Caco-2 (cell line): ENCODE measurements at places on chromosomes 13 and 19. TPM values are rescaled to one million over a fixed set of nuclear protein-coding genes. Genes with fewer than 3 reads are reported as not detected.

Gene GJA3
- total RNA-seq: 0.09 and 0.11 TPM in 2 replicates

GRCh38 chr19:23917856-23918255 lies 3.2 kb downstream of the ZNF726 start:
- H3K27me3 ChIP-seq: no peaks in the 10 kb centered on the region
- DNase-seq: no peak
- H3K4me1 ChIP-seq: no peaks in the 10 kb centered on the region
- H3K4me3 ChIP-seq: no peak overlapping the region
- no peak overlapping the region for H3K27ac ChIP-seq
- H3K36me3 ChIP-seq: no peaks in the 10 kb centered on the region

- H3K27me3 ChIP-seq: no peaks in the 10 kb centered on the region; the same call in 1 of the 2 replicates
- peak overlapping the region; percentile 56 for H3K27ac ChIP-seq
- H3K36me3 ChIP-seq: no peaks in the 10 kb centered on the region
- DNase-seq: peak; percentile 90
- peak overlapping the region; percentile 57 for H3K4me3 ChIP-seq
Measured at GRCh38 chr19:46014941-46015686, 7.7 kb downstream of the PGLYRP1 start.

GRCh38 chr13:76969488-76970365 lies 21.4 kb downstream of the ACOD1 start:
- H3K36me3 ChIP-seq: no peaks in the 10 kb centered on the region
- no peak overlapping the region for H3K4me3 ChIP-seq
- H3K4me1 ChIP-seq: peaks cover 50% of the 10 kb centered on the region
- DNase-seq: peak; percentile 18
- no peak overlapping the region for H3K27ac ChIP-seq
- H3K27me3 ChIP-seq: no peaks in the 10 kb centered on the region

Gene CD22
- not detected in 2 replicates for total RNA-seq

Gene ZNF44
- total RNA-seq: 6.7 and 8.0 TPM in 2 replicates

Gene BICRA
- total RNA-seq: 34.3 and 38.8 TPM in 2 replicates

Gene ZNF382
- total RNA-seq: 0.12 and 0.50 TPM in 2 replicates

DNA sequence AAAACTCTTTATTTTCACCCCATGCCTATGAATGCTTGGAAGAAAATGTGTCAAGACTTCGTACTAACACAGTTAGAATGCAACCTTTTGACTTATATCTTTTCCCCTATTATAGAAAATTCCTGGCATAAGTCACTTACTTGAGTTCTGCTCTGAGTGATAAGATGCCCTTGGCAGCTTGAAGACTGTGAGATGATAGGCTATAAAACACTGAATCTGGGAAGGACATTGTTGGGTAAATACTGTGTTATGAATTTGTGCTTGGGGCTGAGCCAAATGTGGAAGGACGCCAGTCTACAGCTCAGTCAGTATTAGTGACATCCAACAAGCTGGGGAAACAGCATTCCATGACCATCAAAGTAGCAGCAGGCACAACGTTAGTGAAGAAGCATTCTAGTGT lies 368.0 kb upstream of the SGCG start:
- H3K27me3 ChIP-seq: no peaks in the 10 kb centered on the region
- no peak overlapping the region for H3K4me3 ChIP-seq
- H3K4me1 ChIP-seq: peaks cover 10% of the 10 kb centered on the region
- H3K36me3 ChIP-seq: no peaks in the 10 kb centered on the region

Gene RAD23A
- total RNA-seq: 102 and 112 TPM in 2 replicates

Gene CCDC70
- total RNA-seq: not detected in 2 replicates

- 0 out of 2 replicates have a peak, but pooled peaks cover under 1% of the 10 kb centered on the region for H3K36me3 ChIP-seq
- no peak for DNase-seq
- peak overlapping the region; percentile 53 for H3K4me3 ChIP-seq
- H3K4me1 ChIP-seq: peaks cover 45% of the 10 kb centered on the region
- H3K27me3 ChIP-seq: no peaks in the 10 kb centered on the region
Measured at GRCh38 chr19:48635966-48636858, 967 bp downstream of the DBP start.

Gene PBX4
- 3.5 and 3.6 TPM in 2 replicates for total RNA-seq

- no peak overlapping the region for H3K4me3 ChIP-seq
- no peaks in the 10 kb centered on the region for H3K4me1 ChIP-seq
- DNase-seq: no peak
- no peak overlapping the region for H3K27ac ChIP-seq
- no peaks in the 10 kb centered on the region for H3K27me3 ChIP-seq
- H3K36me3 ChIP-seq: no peaks in the 10 kb centered on the region
Measured at GRCh38 chr13:92769046-92769445, 457.6 kb upstream of the GPC6 start.

DNA sequence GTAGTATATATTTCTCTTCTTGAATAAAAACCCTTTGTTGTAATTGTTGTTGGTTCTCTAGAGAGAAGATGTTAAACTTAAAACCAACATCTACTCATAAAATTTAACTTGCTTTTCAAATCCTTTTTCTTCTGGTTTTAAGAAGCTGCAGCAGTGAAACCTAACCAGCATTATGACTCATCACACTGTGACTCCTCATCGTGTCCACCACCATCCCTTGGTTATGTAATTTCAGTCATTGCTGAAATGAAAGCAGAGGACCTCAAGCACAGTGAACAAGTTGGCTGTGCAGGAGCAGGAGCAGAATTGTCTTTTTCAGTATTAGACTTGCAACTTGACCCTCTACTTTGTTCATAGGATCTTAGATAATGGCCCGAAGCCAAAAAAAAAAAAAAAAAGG lies 64.9 kb upstream of the HTR2A start:
- H3K27ac ChIP-seq: no peak overlapping the region
- no peak for DNase-seq
- no peaks in the 10 kb centered on the region for H3K4me1 ChIP-seq
- no peak overlapping the region for H3K4me3 ChIP-seq
- H3K36me3 ChIP-seq: no peaks in the 10 kb centered on the region
- H3K27me3 ChIP-seq: no peaks in the 10 kb centered on the region

DNA sequence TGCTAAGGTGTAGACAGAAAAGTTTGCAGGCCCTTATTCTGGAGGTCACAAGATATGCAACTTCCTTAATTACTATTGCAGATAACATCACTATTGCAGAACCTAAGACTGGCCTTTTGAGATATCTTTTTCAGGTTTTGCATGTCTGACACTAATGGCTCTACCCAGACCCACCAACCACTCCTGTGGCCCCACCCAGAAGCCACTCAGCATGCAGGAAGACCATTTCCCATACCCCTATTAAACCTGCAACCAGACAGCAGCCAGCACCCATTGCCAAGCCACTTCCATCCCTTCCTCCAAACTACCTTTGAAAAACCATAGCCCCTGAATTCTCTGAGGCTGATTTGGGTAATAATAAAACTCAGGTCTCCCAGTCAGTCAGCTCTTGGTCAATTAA lies 297.6 kb downstream of the SLITRK6 start:
- peaks cover 22% of the 10 kb centered on the region for H3K4me1 ChIP-seq
- no peaks in the 10 kb centered on the region for H3K27me3 ChIP-seq
- no peak overlapping the region for H3K4me3 ChIP-seq
- DNase-seq: no peak
- no peak overlapping the region for H3K27ac ChIP-seq
- H3K36me3 ChIP-seq: no peaks in the 10 kb centered on the region

Gene NAXD
- 48.8 and 51.5 TPM in 2 replicates for total RNA-seq

Gene P2RY11
- 18.4 and 18.6 TPM in 2 replicates for total RNA-seq
